ENCODE measurements at places on chromosomes 2 and 18.
A peak's percentile ranks its signal among the peaks of the same experiment; 100 is the strongest.

DNA sequence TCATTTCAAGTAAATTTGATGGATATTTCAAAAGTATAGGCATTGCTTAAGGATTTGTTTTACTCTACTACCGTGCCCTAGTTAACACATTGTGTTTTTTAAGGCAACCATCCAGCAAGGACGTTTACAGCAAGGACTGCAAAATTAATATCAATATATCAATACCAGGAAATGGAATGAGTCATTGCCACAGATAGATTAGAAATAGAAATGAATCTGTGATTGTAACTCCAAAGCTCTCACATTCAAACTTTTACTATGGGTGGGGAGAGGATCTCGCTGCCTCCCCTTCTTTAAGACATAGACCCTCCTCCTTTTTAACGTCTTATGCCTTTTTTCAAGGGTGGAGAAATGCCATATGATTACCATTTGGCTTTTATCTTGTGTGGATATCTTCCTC, 3.8 kb downstream of the CD28 start:
- DNase-seq, result no peak

GRCh38 chr2:12456293-12457106, 260.2 kb upstream of the TRIB2 start:
- DNase-seq, result peak; percentile 99

DNA sequence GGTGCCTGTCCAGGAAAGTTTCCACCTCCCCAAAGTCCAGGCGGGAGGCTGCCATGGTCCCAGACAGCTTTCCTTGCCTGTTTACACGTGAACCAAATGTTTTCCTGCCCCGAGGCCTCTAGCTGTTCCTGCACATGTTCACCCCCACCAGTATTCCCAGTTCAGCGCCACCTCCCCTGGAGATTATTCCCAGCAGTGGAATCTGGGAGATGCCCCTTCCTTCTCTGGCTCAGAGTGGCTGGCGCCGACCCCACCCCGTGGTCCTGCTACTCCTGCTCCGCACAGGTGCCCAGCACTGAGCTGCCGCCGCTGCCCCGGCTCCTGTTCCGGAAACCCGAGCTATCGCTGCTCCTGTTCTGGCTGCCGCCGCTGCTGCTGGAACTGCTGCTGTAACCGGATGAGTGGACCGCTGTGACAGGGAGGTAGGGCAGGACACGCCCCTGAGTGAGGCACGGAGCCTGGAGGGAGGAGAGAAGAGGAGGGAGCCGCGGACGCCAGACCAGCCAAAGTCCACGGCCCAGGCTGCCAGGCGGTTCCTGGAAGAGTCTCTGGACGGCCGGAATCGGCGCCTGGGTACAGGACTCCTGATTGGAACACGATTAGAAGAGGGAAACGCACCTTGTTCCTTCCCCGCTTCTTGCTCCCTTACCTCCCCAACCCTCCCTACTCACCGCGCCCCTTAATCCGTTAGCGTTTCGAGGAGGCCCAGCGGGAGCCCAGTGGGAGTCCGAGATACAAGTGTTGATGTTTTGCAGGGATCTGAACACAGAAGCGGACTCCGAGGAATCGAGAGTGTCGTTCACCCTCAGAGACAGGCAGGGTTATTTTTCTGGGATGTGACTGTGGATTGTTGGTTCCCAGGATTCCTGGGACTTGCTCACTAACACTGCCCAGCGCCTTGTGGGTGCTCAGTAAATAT, at the start of gene PDE11A:
Gene PDE11A, minus strand, starts transcription at position 395 of the 919 bp plus-strand sequence. Its CDS starts 340 bp downstream, at position 55.
- peak; percentile 18 for DNase-seq

DNA sequence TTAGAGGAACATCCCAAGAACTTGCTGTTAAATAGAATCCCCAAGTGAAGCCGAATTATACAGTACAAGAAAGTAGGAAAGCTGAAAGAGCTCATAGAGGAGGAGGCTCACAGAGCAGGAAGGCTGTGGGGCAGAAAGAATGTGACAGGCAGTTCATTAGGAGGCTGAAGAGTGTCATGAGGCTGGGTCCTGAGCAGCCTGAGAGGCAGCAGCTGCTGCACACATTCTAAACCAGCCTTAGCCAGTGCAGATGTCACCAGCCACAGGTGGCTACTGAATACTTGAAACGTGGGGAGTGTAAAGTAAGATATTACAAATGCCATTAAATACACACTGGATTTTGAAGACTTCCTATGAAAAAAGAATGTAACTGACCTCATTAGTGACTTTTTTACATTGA, 490.2 kb upstream of the KLHL29 start:
- no peak for DNase-seq

DNA sequence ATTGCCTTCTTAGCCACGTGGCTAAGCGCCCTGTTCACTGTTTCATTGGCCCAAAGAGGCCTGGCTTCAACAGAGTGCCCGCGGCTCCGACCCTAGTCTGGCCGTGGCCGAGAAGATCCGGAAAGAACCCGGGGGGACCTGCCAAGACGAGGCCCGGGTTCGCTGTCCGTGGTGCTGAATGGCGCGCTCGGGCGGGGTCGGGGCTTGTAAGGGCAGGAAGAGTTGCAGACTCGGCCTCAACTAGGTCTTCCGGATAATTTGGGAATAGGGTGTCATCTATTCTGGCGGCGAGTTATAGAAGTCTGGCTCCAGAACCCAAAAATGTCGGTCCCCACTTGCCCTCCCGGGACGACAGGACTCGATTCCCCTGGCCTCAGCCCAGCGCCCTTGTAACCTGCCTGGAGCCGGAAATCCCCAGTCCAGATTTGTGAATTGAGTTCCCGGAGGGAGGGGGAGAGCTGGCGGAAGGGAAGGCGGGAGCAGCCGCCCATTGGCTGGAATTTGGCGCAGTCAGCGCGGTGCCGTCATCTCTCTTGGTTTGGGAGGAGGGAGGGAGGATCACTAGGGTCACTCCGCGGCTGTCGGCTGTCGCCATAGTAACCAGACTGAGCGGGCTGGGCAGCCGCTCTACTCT, 3.5 kb downstream of the CDK5R2 start:
- DNase-seq, result no peak

DNA sequence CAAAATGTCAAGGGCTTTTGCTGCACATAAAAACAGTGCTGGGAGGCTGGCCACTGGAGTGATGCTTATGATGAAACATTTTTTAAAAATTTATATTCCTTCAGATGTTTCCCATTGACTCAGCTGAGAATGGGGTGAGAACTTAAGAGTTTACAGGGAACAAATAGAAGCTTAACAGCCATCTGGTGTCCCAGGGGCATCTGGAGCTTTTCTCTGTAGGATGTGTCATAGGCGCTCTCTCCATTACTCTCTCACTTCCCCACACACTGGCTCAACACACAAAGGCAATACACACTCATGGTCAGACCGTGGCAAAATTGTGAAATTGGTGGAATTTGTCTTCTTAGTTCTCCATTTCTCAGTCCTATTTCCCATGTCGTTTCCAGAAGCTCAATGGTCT, 783.1 kb upstream of the LRRTM1 start:
- DNase-seq, result no peak

DNA sequence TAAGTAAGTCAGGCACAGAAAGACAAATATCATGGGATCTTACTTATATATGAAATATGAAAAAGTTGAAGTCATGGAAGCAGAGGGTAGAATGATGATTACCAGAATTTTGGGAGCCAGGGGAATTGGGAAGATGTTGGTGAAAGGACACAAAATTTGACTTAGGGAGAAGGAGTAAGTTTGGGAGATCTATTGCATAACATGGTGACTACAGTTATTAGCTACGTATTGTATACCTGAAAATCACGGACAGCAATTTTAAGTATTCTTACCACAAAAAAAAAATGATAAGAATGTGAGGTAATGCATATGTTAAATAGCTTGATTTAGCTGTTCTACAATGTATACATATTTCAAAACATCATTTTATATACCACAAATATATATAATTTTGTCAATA, 94.2 kb upstream of the COL5A2 start:
- no peak for DNase-seq

- no peak for DNase-seq
Measured at GRCh38 chr2:148501545-148501944, 143.0 kb upstream of the EPC2 start.

- DNase-seq, result no peak
Measured at GRCh38 chr2:60432035-60432601, 121.3 kb downstream of the BCL11A start.

GRCh38 chr2:54638103-54638502, 85.4 kb upstream of the EML6 start:
- no peak for DNase-seq

DNA sequence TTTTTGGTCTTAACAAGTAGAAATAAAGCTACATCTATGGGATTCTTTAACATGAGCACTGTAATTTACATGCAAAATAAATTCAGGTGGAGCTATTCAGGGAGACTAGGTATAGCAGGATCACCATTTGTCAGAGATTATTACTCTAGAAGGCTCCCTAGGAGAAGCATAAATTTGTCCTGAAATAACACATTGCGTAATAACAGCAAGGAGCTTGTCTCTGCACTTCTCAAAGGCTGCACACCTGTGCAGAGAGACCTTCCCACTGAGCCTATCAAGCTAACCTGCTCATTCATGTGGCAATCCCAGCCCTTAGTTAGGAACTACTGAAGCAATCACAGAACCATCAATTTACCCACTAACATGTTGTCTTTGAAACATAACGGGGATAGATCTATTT, 437.4 kb upstream of the MC4R start:
- DNase-seq, result no peak

GRCh38 chr18:51123481-51123880, 74.0 kb downstream of the MEX3C start:
- no peak for DNase-seq

DNA sequence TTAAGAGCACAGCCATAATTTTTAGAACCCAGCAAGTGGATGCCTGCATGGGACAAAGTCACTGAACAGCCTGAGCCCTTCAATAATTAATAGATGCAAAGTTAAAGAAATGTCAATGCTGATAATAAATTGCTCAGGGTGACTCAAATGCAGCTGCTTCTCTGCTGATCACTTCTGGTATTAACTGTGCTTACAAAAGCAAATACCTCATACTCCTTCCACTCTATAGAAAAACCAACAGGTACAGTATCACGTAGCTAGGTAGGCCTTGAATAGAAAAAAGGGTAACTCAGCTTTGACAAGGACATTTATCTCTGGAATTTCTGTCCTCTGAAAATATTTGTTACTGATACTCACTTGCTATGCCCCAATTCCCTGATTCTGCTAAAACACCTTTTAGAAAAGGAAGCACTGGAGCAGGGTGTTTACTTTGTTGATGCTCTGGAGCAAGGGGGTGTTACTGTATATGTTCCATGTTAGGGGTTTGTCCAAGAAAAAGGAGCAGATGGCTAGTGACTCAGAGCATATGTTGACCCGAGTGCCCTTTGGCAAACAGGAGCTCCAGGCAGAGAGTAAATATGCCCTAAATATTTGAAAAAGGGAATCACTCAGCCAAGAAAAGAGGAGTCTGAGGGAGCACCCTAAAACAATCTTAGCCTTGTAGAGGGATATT, 59.1 kb upstream of the RTN4 start:
- no peak for DNase-seq

GRCh38 chr2:54601339-54601738, 122.1 kb upstream of the EML6 start:
- no peak for DNase-seq

GRCh38 chr2:153232464-153232863, 246.1 kb downstream of the RPRM start:
- DNase-seq, result no peak

GRCh38 chr18:58226429-58226828, 182.4 kb downstream of the NEDD4L start:
- DNase-seq, result no peak

DNA sequence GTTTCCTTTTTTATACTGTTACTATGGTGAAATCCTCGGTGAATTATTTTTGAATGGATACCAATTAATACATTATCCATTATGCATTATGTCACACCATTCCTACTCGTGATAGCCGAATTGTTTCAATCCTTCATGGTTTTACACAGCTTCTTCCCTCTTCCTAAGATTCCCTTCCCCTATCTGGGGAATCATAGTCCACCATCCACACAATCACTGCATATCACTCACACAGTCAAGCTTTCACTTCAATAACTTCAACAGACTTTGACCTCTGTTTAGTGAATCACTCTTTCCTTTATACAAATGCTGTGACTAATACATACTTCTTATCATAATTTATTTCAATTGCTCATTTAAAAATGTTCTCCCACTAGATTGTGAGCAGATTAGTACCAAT, 1108.1 kb upstream of the LRRTM1 start:
- no peak for DNase-seq

DNA sequence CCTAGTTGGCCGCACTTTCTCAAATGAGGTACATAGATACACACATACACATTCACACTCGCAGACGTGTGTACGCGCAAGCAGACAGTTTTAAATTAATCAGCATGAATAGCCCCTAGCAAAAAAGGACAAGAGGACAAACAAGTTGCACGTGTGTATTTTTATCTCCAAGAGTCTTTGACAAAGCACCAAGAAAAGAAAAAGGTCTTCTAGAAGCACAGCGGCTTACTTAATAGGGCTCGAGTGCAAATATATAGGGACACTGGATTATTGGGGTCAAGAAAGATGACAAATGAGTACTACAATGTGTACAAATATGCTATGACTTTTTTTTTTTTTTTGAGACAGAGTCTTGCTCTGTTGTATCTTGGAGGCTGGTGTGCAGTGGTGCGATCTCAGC, 1.7 kb upstream of the BCL2 start:
- DNase-seq, result no peak

DNA sequence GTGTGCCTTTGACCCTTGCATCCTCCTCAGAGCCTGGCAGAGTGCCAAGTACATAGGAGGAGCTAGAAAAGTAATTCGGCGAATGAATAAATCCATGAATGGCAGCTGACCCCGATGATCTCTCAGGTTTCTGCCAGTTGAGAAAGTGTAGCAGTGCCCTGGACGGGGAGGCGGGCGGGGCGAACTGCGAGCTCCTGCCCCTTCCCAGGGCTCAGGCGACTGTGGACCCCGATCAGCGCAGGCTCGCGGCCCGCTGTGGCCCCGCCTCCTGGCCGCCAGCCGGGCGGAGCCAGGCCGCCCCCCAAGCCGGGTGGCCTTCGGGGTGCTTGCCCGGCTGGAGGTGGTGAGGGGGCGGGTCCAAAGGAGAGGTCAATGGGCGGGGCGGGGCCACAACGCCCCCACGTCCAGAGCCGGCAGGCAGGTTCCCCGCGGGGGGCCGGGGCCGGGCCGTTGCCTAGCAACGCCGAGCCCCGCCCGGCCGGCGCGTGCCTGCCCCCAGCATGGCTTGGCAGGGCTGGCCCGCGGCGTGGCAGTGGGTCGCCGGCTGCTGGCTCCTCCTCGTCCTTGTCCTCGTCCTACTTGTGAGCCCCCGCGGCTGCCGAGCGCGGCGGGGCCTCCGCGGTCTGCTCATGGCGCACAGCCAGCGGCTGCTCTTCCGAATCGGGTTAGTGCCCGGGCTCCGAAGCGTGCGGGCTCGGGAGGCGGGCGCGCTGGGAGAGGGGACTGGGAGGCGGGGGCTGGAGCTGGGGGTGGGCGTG, 30.6 kb upstream of the TMBIM1 start:
- peak; percentile 50 for DNase-seq

GRCh38 chr2:130327703-130328527, 14.8 kb upstream of the IMP4 start:
- no peak for DNase-seq

All from HL-60 (cell line).